ENCODE measurements at places on chromosomes 7 and 10.

GRCh38 chr10:97732052-97732359 is 4.9 kb upstream of the ZFYVE27 start:
- no peak for DNase-seq

- DNase-seq: no peak
Measured at GRCh38 chr7:29596593-29597178, 33.1 kb downstream of the PRR15 start.

DNA sequence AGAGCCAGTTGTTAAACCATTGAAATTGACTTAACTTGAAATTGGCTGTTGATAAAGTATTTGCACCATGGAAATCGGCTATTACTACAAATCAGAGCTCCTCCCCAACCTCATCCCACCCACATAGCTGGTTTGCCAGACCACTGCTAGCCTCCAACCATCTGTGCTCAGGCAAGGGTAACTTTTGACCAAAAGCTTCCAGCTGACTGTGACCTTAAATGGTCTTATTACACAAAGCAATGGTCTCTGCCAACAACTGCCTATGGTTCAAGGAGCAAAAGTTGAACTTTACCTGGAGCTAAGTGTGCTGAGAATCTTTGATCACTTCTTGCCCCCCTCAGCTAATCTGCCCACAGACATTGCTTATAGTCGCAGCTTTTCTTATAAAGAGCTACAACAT is 48.5 kb upstream of the ADRB1 start:
- no peak for DNase-seq

- no peak for DNase-seq
Measured at GRCh38 chr10:31921031-31921430, 7.6 kb downstream of the ARHGAP12 start.

- no peak for DNase-seq
Measured at GRCh38 chr7:22781230-22781711, 41.4 kb downstream of the TOMM7 start.

DNA sequence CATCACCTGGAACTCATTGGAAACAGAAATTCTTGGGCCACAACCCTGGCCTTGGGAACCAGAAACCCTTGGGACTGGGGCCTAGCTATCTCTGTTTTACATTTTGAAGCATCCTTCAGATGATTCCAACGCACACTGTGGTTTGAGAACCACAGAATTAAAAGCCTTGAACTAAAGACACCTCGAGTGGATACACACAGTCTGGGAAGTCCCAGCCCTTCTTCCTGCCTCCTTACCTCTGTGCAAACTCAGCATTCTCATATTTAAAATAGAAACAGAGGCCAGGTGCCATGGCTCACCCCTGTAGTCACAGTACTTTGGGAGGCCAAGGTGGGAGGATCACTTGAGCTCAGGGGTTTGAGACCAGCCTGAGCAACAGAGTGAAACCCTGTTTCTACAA is 12.9 kb downstream of the NPFFR1 start:
- DNase-seq: no peak

DNA sequence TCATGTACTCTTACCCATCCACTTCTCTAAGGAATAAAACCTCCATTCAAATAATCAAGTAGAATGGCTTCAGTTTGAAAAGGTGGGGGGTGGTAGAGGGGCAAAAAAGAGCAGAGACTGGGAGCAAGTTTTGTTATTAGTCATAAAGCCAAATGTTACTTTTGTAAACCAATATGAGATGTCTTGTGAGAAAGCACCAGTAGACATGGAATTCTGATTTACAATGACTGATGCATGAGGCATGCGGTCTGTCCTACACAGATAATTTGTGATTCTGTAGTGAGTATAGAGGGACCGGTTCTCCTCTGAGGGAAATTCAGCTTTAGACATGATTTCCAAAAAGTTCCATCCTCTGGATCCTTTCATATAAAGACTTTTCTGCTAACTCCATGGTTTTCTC is 12.9 kb upstream of the ABCA13 start:
- DNase-seq: no peak

GRCh38 chr7:105524840-105525239 is 2.8 kb upstream of the PUS7 start:
- no peak for DNase-seq

Measured in NCI-H1092 (cell line).